ENCODE measurements at places on chromosomes 16 and 17. TPM values are rescaled to one million over a fixed set of nuclear protein-coding genes. Genes with fewer than 3 reads are reported as not detected.

Gene RCVRN
- total RNA-seq, result 0.47 TPM

Gene TBC1D3K
- total RNA-seq, result not detected

Gene LLGL1
- total RNA-seq, result 8.8 TPM

GRCh38 chr16:74601126-74601871, 5.6 kb downstream of the GLG1 start:
- no peak overlapping the region for H3K27ac ChIP-seq
- DNase-seq, result no peak
- H3K4me1 ChIP-seq, result peaks cover 64% of the 10 kb centered on the region

- H3K4me3 ChIP-seq, result peak overlapping the region; percentile 95
- peak overlapping the region; percentile 98 for H3K27ac ChIP-seq
- DNase-seq, result no peak
- no peaks in the 10 kb centered on the region for H3K27me3 ChIP-seq
- H3K36me3 ChIP-seq, result no peaks in the 10 kb centered on the region
Measured at GRCh38 chr17:17480593-17481148, 3.9 kb downstream of the MED9 start.

GRCh38 chr17:66507103-66507923, 204.9 kb downstream of the PRKCA start:
- no peaks in the 10 kb centered on the region for H3K27me3 ChIP-seq
- H3K27ac ChIP-seq, result no peak overlapping the region
- H3K4me1 ChIP-seq, result peaks cover 11% of the 10 kb centered on the region

DNA sequence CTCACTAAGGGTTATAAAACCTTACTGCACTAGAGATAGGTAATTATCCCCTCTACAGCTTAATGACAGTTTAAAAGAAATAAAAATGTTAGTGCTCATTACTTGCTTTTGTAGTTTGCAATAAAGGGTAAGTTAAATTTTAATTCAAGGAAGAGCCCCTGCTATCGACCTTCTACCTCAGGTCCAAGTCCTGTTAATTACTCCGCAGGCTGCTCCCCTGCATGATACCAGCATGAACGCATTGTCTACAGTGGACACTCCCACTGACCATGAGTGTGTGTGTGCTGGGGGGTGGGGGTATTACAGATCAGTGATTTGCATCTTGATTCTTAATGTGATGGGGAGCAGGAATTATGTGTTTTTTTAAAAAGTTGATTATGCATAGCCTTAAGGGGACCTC, 103.1 kb downstream of the AATF start:
- DNase-seq, result no peak
- H3K27ac ChIP-seq, result no peak overlapping the region
- peaks cover 24% of the 10 kb centered on the region for H3K36me3 ChIP-seq
- H3K4me3 ChIP-seq, result no peak overlapping the region

GRCh38 chr17:16948587-16949376, 23.1 kb downstream of the TNFRSF13B start:
- no peak overlapping the region for H3K27ac ChIP-seq
- DNase-seq, result no peak
- no peaks in the 10 kb centered on the region for H3K4me1 ChIP-seq
- peaks cover 48% of the 10 kb centered on the region for H3K27me3 ChIP-seq
- H3K4me3 ChIP-seq, result no peak overlapping the region
